Activated T-cell treated with anti-CD3 and anti-CD28 coated beads, Interleukin-2, amount 50 U/mL, for 72 hours (primary cell): ENCODE measurements at places on chromosomes 11 and 22. TPM values are rescaled to one million over a fixed set of nuclear protein-coding genes. Genes with fewer than 3 reads are reported as not detected.

- H3K4me1 ChIP-seq = no peaks in the 10 kb centered on the region
- no peaks in the 10 kb centered on the region for H3K27me3 ChIP-seq
- no peaks in the 10 kb centered on the region for H3K36me3 ChIP-seq
These were observed 1.9 kb upstream of the OR9Q2 start for GRCh38 chr11:58186938-58187337.

DNA sequence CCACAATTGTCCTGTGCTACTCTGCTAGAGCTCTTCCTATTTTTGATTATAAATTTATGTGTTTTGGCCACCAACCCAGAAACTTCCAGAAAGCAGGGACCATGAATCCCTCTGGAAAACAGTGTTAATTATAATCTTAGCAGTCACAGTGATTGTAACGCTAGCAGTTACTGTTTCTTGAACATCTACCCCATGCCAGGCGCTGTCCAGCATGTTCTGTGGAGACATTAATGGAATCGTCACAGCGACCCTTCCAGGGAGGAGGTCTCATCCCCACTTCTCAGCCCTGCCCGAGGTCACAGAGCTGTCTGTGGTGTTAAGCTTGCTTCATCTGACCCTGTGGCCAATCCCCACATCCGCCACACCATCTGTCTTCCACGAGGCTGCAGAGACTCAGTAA lies 13.9 kb upstream of the PNPLA5 start:
- H3K4me3 ChIP-seq = no peak overlapping the region
- no peak overlapping the region for H3K27ac ChIP-seq
- DNase-seq = no peak
- H3K4me1 ChIP-seq = no peaks in the 10 kb centered on the region
- peaks cover 14% of the 10 kb centered on the region for H3K27me3 ChIP-seq
- no peaks in the 10 kb centered on the region for H3K36me3 ChIP-seq

DCDC1 gene
- not detected for total RNA-seq

OR51B4 gene
- total RNA-seq = not detected

GRCh38 chr11:26326793-26327400 lies 5.0 kb upstream of the ANO3 start:
- DNase-seq = no peak
- no peak overlapping the region for H3K27ac ChIP-seq
- H3K36me3 ChIP-seq = no peaks in the 10 kb centered on the region
- no peaks in the 10 kb centered on the region for H3K4me1 ChIP-seq

DNA sequence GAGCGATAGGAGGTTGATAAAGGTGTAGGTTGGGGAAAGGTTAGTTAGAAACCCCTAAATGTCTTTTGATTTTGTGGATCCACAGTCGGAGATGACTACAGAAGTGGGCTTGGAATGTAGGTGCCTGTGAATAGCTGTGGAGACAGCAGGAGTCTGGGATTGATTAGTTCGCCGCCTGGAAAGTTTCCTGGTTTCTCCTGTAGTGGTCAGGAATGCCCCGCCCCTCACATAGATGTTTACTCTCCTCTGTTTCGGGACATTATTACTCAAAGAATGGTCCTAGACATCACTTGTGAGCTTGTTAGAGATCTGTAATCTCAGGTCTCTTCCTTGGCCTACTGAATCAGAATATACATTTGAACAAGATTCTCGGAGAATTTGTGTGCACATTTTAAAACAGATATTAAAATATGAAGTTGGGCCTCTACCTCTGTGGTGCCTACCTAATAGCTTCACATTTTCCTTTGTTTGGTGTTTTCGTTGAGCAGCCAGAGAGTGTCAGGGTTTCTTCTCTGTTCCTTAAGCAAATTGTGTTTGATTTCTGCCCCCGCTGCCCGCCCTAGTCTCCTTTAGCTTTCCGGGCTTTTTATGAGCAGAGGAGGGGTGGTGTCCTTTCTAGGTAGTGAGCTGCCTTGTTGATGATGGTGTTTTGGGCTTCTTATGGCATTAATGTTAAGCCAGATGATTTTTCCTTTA lies 89.4 kb downstream of the PPP6R3 start:
- peaks cover 59% of the 10 kb centered on the region for H3K4me1 ChIP-seq
- no peak for DNase-seq
- peak overlapping the region; percentile 97 for H3K27ac ChIP-seq

- no peak overlapping the region for H3K4me3 ChIP-seq
- peak; percentile 46 for DNase-seq
- peaks cover 14% of the 10 kb centered on the region for H3K4me1 ChIP-seq
- H3K27me3 ChIP-seq = peaks cover 29% of the 10 kb centered on the region
These were observed 2.5 kb upstream of the IGLL5 start for GRCh38 chr22:22884888-22885840.

- H3K27me3 ChIP-seq = no peaks in the 10 kb centered on the region
- H3K27ac ChIP-seq = no peak overlapping the region
- no peaks in the 10 kb centered on the region for H3K4me1 ChIP-seq
These were observed 27.3 kb downstream of the SERGEF start for GRCh38 chr11:17985517-17985916.

GRCh38 chr22:38881997-38882879 lies 10.2 kb upstream of the CBX6 start:
- peak overlapping the region; percentile 45 for H3K4me3 ChIP-seq
- peaks cover 12% of the 10 kb centered on the region for H3K27me3 ChIP-seq
- no peaks in the 10 kb centered on the region for H3K36me3 ChIP-seq
- no peak for DNase-seq
- H3K4me1 ChIP-seq = peaks cover 36% of the 10 kb centered on the region
- H3K27ac ChIP-seq = no peak overlapping the region

LRRC4C gene
- total RNA-seq = not detected

GCAT gene
- 14.9 TPM for total RNA-seq

DNA sequence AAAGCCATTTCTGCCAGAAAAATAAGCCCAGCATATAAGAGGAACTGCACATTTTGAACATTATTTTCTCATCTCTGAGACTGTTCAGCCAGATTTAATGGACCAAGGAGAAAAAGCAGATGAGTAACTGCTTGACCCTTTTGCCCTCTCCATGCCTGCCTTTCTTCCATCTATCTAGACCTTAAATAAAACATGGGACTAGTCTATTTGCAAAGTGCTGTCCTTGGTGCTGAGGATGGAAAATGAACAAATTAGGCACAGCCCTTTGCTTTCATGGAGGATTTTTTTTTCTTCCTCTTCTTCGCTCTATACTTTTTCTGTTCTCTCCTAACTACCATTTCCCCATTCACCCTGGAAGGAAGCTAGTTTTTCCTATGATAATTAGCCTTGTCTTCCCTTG lies 361.3 kb downstream of the GRM5 start:
- no peak overlapping the region for H3K27ac ChIP-seq
- no peaks in the 10 kb centered on the region for H3K4me1 ChIP-seq
- H3K36me3 ChIP-seq = no peaks in the 10 kb centered on the region
